ENCODE measurements at places on chromosomes 1 and 21.

GRCh38 chr1:155069551-155070157 lies 6.1 kb downstream of the EFNA4 start:
- DNase-seq = peak; percentile 83

GRCh38 chr1:59367301-59368007 lies 70.6 kb downstream of the FGGY start:
- no peak for DNase-seq

- DNase-seq = no peak
These were observed 88.7 kb upstream of the IFFO2 start for GRCh38 chr1:19044975-19045831.

DNA sequence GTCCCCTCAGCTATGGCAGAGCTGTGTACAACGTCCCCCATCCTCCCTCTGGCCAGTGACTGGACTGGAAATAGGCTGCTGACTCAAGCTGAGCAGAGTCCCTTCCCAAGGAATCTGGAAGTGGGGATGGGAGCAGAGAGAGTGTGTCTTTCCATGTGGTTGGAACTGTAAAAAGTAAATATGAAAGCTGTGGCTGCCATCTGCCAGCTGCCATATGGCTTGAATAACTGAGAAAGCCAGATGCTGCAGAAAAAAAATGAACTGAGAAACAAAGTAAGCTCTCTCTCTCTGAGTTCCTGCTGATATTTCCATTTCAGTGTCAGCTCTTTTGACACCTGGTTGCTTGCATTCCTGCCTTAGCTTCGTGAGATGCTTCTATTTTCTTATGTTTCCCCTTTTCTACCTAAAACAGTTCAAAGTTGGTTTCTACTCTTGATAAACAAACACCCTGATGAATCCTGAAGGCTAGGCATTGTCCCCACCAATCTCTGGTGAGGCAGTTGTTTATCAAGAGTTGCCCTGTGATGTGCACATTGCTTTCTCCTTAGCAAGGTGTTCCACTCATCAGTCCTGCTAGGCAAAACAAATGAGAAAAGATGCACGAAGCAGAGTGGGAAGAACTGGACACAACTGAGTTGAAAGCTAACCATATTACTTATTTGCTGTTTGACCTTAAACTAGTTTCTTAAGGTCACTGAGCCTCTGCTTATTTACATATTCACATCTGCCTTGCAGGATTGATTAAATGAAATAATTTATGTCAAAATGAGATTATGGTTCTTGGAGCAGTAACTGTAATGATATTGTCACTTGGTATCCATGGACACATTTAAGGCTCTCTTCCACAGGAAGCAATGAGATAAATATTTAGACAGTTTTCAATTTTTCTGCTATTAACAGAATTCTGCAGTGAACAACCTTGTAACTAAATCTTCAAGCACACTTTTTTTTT lies 16.6 kb upstream of the DR1 start:
- no peak for DNase-seq

DNA sequence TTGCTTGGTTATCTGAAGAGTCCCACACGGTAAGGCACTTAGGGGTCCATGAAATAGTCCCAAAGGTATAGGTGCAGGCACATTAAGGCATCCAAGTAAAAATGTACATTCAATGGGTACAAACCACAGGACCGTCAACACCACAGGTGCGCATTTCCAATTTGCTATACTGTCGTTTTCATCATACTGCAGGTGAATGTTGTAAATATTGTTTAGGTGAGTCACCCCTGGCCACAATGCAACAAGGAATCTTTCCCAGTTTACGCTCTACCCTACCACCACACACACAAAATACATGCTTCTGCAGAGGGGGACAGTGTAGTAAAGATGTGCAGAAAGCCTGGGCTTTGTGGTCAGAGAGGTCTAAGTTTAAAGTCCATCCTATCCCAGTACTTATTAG lies 13.7 kb downstream of the CADM3 start:
- DNase-seq = no peak

DNA sequence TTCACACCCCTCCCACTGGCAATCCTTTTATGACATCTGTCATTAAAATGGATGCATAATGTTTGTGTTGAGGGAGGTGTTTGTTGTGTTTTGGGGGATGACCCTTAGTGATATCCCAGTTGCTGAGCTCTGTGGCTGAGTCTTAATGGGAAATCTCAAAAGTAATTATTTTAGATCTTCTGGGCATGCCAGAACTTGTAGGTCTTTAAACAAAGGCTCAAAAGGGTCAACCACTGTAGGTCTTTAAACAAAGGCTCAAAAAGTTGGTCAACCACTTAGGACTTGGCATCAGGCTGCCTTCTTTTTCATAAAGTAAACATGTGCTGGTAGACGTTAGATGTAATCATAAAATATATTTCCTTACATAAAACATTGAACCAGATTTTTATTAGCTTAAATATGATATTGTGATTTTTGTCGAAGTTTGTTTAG lies 78.0 kb downstream of the CDC14A start:
- no peak for DNase-seq

DNA sequence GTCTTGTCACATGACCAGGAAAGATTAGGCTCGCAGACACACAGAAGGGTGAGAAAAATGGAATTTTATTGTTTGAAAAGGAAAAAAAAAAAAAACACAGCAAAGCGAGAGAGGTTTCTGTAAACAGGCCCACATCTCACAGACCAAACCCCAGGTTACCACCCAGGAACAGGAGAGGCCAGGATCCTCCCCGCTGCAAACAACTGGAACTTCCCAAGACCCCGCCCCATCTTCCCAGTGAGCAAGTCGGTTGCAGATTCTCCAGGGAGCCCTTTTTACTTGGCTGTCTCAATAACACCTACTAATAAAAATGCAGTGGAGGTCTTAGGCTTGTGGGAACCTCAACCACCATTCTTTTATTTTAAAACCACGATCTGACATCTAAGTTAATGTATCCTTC lies 84.7 kb upstream of the ETS2 start:
- DNase-seq = no peak

DNA sequence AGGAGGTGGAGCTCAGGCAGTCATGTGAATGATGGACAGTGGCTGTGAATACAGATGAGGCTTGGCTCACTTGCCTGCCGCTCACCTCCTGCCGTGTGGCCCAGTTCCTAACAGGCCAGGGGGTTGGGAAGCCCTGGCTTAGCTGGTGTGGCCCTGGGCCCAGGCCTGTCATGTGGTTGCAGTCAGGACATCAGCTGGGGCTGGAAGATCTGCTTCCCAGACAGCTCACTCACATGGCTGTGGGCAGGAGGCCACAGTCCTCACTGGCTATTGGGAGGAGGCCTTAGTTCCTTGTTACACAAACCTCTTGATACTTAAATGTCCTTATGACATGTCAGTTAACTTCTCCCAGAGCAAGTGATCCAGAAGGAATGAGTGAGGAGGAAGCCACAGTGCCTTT lies 138.8 kb upstream of the CSF3R start:
- no peak for DNase-seq

DNA sequence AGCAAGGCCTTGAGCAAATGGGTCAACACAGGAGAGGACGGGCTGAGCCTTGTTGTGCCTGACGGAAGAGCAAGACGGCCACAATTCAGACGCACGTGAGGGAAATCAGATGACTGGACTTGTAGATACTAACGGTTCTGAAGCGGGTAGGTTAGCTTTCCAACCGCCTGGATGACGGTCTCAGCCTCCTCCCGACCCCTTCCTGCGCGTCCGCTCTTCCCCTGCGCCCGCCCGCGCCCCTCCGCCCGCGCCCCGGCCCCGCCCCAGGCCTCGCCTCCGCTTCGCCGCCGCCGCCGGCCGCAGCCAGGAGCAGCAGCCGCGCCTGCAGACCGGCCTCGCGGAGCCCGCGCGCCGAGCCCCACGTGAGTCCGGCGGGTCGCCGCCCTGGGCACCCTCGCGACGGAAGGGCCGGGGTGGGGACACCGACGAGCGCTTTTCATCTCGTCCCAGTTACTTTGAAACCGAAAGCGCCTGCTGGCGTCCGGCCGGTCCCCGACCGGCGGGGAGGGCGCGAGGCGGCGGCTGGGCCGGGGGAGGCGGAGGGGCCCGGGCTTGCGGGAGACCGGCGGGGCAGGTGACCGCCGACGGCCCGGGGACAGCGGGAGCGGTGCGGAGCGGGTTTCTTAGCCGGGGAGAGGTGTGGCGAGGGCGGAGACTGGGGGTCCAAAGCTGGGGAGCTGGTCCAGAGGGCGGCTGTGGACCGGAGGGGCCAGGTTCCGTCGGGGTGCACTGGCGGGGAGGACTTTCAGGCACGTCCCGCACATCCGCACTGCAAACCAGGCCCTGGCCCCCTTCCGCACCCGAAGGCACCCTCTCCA lies at the start of gene TRAF5:
Gene TRAF5 (plus strand): TSS at position 306 of the 818 bp plus-strand sequence. CDS start 26,407 bp downstream, outside the sequence.
- no peak for DNase-seq

- no peak for DNase-seq
These were observed 2.6 kb downstream of the RIMS3 start for GRCh38 chr1:40662864-40663263.

- no peak for DNase-seq
These were observed 38.6 kb downstream of the C21orf91 start for GRCh38 chr21:17780539-17780938.
